ENCODE measurements at places on chromosomes 3 and 15.

DNA sequence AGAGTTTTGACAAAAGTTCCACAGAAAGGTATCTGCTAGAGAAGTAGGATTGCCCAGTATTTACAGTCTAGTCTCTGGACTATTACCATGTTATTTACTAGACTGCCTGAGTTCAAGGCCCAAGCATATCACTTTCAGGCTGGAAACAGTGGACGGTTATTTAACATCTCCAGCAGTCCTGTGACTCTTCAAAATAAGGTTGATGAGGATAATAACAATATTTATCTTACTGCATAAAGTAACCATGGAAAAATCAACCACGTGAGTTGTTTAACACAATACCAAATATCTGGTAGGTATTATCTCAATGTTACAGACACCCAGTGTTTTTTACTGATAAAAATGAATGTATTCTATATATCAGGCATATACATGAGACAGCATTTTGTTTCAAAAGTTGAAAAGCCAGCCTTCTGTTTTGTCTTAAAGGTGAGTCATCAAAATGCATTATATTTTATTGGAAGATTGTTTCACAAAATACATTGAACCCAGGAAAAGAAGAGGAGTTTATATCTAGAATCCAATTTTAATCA is 535.8 kb downstream of the TBL1XR1 start:
- no peak for ATAC-seq

- ATAC-seq: peak; percentile 68
Observed at GRCh38 chr3:196081002-196081833, 672 bp downstream of the TFRC start.

- ATAC-seq: no peak
Observed at GRCh38 chr15:25244731-25245585, 193.9 kb downstream of the UBE3A start.

DNA sequence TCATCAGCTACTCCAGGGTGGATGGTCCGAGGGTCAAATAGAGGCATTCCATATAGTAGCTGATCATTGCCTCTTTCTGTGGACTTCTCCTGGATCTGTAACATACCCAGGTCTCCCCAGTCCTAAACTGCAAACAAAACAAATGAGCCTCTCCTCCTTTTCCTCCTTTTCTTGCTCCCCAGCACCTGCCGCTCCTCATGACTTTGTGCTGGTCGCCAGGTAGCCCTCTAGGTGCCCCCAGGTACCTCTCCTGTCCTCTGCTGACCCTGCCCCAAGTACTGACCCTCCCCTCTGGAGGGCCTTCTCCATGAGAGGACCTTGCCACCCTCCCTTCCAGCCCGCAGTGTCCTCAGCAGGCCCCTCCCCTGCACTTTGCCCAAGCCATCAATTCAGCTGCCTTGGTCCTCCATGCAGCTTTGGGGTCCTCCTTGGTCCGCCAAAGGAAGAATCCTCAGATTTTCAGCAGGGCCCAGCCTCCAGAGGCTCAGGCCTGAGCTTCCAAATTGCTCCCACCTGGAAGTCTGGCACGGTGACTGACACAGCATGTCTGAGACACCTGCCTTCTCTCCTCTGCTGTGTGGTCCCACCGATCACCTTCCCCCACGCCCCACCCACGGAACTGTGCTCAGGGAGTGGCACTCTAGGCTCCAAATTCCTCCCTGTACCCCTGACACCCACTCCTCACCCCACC is 111.0 kb downstream of the LRRK1 start:
- ATAC-seq: no peak

GRCh38 chr3:114861666-114862065 is 285.4 kb downstream of the ZBTB20 start:
- no peak for ATAC-seq

GRCh38 chr15:42035435-42035761 is 14.6 kb upstream of the PLA2G4E start:
- ATAC-seq: no peak

DNA sequence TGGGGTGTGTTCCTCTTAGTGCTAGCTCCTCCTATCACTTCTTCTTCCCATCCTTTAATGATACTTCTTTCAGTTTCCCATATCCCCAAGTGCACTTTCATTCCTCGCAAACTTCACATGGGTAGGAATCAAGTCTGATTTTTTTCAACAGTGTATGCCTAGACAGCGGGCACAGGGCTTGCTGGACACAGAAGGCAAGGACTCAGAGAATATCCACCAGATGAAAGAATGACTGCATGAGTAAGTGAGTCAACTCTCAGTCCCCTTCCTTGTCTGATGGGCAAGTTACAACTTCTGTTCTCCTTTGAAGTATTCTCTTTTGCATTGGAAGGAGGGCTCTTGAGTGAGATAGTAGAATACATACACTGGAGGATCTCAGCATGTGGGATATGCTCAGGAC is 3.1 kb upstream of the SQOR start:
- no peak for ATAC-seq

GRCh38 chr15:49290191-49290590 is 120.1 kb downstream of the GALK2 start:
- no peak for ATAC-seq

- ATAC-seq: no peak
Observed at GRCh38 chr3:69273896-69274295, 112.0 kb downstream of the FRMD4B start.

GRCh38 chr3:32376115-32376514 is 15.5 kb upstream of the CMTM7 start:
- no peak for ATAC-seq

DNA sequence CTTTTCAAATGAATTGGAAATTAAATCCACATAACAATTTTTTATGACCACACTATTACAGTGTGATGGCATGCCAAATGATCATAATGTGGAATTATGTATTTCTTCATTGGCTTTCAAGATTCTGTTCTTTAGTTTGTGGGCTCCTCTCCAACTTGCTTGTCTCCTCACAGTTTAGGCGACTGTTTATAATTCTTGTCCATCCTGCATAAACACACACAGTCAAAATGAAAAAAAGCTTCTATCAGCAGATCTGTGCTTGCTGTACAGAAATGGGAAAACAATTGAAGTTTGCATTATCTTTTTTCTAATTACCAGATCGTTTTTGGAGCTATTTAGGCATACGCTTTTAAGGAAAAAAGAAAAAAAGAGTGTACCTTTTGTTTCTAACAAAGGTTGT is 37.0 kb downstream of the OPA1 start:
- no peak for ATAC-seq

- ATAC-seq: no peak
Observed at GRCh38 chr3:56424336-56424735, 43.9 kb downstream of the ERC2 start.

- ATAC-seq: no peak
Observed at GRCh38 chr3:39965997-39966396, 156.6 kb downstream of the MYRIP start.

DNA sequence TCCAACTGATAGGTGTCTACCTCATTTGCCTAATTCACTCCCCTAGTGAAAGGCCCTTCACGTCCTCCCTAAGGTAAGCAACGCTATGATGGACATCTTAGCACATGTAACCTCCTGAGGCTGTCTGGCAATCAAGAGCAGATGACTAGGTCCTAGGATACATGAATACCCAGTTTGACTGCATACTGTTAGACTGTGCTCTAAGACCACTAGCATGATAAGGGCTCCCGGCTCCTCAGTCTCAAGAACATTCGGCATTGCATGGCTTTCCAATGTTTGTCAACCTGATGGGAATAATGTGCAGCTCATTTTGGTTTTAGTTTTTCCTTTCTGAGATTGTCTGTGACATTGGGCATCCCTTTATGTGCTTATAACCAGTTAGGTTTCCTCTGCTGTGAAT is 152.1 kb downstream of the UACA start:
- no peak for ATAC-seq

GRCh38 chr15:44536302-44536961 is 515 bp upstream of the EIF3J start:
- peak; percentile 89 for ATAC-seq

GRCh38 chr3:44050101-44050500 is 191.6 kb upstream of the TOPAZ1 start:
- ATAC-seq: no peak

- no peak for ATAC-seq
Observed at GRCh38 chr15:79898369-79898768, 1.6 kb upstream of the MTHFS start.

GRCh38 chr15:74431645-74432044 is 2.1 kb downstream of the SEMA7A start:
- no peak for ATAC-seq

DNA sequence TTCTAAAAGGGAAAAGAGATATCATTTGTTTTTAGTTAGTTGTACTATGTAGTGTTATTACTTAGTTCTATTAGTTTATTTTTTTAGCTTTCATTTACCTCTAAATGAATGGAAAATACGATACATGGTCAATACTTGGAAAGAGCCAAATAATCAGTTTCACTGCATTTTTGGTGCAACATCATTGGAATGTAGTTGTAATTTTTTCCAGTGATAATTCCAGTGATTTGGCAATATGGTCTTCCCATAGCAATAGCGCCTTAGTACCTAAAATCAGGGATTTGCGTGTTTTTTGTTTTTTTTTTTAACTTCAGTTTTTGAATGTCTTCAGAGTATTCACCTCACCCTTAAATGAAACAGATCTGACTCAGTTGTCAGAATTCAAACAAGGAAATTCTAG is 41.8 kb downstream of the RAB8B start:
- no peak for ATAC-seq

- ATAC-seq: no peak
Observed at GRCh38 chr3:188403404-188403803, 249.4 kb downstream of the LPP start.

GRCh38 chr3:71010726-71011455 is 572.6 kb downstream of the FOXP1 start:
- no peak for ATAC-seq

DNA sequence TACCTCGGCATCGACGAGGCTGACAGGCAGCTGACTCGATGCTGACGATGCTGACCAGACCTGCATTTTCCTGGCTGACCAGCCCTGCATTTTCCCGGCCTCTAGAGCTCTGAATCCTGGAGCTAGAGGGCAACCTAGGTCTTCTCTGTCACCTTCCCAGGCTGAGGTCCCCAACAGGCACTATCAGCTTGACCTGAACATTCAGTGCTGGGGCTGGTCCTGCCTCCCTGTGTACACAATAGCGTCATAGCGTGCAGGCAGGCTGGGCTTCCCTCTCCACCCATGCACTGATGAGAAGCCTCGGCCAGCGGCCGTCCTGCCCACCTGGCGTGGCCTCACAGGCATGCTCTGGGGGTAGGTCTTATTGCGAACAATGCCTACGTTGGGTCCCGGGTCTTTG is 62.3 kb upstream of the SNRPA1 start:
- no peak for ATAC-seq

GRCh38 chr15:33959844-33960548 is 8.3 kb upstream of the CHRM5 start:
- ATAC-seq: no peak

GRCh38 chr3:106135451-106136160 is 266.8 kb upstream of the CBLB start:
- ATAC-seq: peak; percentile 28

- peak; percentile 90 for ATAC-seq
Observed at GRCh38 chr3:190321789-190322603, at the start of gene CLDN1. TSS of gene CLDN1 (minus strand) at chr3:190322446. CDS start at chr3:190322206, 240 bp downstream.

DNA sequence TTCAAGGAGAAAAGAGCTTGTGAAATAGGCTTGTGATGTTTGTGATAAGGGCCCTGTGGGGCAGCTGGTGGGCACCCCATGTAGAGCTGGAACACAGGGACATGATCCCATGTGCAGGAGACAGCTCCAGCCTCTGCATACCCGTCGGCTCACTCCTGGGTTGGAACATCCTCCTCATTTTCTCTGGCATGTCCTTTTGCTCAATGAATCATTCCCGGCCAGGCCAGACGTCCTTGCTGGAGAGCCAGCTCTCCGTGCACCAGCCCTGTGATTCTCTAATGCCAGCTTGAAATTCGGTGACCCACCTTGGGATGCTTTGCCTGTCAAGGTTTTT is 77.3 kb downstream of the SMAD3 start:
- ATAC-seq: no peak

DNA sequence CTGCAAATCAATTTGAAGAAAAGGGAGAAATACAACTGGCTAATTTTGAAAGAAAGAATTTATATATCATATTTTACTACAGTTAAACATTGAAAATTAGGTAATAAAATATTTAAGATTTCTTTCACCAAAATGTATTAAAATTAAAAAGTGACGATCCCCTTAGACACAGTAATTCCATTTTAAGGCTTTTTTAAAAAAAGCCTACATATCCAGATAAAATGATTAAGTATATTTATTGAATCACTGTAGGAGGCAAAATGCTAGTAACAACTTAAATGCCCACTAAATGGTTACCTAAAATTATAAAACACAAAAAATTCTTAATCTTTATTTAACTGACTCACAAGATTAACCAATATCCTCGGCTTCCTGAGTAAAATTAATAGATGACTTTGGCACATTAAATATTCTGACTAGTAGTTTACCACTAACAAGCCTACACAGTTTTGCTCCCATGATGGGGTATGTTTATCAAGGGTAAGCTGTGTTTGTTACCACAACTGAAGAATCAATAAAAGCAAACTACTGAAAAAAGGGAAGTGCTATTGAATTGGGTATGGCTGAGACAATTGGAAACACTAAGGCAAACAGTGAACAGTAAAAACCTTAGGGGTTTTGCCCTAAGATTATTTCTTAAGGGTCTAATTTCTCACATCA is 28.4 kb downstream of the ANKRD28 start:
- no peak for ATAC-seq

DNA sequence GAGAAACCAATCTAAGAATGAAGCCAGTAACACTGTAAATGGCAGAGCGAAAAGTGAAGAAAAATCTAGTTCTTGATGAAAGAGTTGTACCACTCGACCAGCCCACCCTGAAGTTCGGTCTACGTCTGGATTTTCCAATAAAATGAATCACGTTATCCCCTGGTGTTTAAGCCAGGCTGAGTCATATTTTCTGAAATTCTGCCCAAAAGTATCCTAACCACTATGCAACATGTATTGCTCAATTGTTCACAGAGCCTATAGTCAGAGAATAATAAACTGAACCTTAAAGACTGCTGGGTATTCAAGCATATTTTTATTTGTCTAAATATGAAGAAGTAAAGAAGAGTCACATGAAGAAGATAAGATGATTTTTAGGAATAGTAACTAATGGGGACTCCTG is 245.7 kb downstream of the FGF12 start:
- ATAC-seq: no peak

GRCh38 chr3:185625784-185626183 is 39.7 kb downstream of the SENP2 start:
- no peak for ATAC-seq

- ATAC-seq: no peak
Observed at GRCh38 chr3:127421943-127422662, 134.3 kb upstream of the PRR20G start.

DNA sequence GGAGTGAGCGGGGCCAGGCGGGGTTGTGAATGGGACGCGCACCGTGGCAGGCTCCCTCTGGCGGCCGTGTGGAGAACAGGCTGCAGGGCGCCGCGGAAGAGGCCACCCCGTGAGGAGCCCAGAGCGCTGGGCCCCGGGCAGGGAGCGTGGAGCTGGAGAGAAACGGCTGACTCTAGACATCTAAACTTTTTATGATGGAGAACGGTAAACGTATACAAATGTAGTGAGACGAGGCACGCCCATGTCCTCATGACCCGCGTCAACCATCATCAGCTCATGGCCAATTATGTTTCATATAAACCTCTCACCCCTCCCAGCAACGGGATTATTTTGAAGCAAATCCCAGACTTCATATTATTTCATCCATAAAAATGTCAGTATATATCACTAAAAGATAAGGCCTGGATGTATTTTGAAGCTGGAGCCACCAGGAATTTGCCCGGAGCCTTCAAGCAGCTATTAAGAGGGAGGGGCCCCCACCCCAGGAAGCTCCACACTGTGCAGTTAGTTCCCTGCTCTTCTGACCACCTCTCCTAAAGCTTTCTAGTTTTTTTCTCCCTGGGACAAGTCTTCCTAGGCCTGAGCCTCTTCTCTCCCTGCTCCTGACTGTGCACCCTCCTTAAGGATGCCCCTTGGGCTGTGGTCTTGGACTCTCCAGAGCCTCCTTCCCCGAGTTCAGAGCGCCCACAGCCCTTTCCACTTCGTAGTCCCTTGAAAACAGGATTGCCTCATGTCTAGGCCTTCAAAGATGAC is 149.5 kb downstream of the SMAD6 start:
- peak; percentile 90 for ATAC-seq

Measured in gastroesophageal sphincter (tissue), 4 donors.